ENCODE measurements at places on chromosomes 5 and 9.

- DNase-seq: no peak
Observed at GRCh38 chr9:15697446-15697851, 144.6 kb downstream of the CCDC171 start.

- no peak for DNase-seq
Observed at GRCh38 chr5:14254686-14255085, 111.5 kb downstream of the TRIO start.

DNA sequence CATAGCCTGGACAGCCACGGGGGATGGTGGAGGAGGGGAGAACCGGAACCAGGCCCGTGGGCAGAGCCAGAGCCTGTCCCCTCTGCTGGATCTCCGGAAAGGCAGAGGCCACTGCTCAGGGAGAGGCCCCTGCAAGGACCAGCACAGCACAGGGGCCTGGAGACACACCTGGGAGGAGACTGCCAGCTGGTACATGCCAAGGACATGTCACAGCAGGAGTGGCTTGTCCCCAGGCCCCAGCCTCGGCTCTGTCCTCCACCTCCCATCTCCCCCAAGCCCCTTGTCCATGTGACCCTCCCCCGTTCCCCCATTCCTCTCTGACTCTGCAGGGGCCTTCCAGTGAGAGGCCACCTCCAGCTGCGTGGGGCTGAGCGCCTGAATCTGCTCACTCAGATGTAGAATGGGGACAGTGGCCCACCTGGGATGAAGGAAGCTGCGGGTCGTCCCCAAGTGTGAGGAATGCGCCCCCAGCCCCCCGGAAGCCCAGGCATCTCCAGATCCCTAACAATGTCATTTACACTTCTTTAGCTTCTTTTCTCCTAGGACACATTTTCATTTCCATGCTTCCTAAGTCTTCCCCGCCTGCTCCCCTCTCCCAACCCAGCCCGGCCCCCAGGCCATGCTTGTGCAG is 349.6 kb upstream of the IRX2 start:
- DNase-seq: no peak

DNA sequence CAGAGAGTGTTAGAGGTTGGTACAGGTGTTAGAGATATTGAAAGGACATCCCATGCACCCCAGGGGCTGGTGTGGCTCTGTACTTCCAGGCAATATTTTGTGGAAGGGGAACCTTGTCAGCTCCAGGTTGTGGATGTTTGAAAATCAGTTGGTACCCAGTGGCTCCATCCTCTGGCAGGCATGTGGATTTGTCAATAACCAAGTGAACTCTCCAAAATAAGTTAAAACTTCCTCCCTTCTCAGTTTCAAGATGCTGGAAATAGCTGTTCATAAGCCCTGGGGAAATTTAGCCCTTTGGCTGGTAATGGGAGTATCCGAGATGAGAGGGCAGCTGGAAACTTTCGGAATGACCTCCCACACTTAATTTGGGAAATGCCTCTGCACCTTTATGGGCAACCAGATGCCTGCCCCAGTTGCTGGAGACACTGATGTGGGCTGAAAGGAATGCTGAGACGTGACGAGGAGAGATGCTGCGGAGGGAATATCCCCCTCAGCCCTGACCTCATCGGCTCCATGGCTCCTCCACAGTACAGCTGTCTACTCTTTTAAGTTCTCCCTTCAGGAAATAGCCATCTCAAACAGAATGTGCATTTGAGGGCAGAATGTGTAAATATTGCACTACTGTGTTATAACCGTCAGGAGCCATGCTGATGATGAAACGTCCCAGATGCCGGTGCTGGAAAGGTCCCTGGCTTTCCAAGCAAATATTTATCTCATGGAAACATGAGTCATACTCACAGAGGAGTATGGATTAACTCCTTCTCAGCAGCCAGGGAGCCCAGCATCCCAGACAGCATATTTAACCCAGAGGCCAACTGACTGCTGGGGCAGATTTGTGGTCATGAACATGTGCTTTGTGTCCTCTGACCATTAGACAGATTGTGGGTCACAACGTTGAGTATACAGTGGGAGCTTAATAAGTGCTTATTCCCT is 29.5 kb downstream of the TGFBI start:
- DNase-seq: no peak

- no peak for DNase-seq
Observed at GRCh38 chr5:87608385-87608784, 195.7 kb upstream of the CCNH start.

DNA sequence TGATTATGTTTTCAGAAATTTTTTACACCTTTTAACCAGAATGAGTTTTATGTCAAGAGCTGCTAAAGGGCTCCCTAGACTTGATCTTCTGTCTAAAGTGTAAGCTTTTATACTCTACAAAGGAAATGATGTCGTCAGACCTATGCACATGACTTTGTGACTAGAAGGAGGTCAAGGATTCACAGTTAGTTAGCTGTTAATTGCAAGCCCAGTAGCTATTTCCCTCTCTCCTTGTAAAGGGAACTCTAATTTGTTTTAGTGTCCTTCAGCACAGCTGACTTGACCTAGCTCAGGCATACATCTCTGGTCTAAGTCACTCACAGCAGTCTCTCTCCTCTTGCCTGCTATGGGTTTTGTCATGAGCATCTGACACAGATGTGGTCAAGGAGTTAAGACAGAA is 173.5 kb upstream of the NREP start:
- no peak for DNase-seq

DNA sequence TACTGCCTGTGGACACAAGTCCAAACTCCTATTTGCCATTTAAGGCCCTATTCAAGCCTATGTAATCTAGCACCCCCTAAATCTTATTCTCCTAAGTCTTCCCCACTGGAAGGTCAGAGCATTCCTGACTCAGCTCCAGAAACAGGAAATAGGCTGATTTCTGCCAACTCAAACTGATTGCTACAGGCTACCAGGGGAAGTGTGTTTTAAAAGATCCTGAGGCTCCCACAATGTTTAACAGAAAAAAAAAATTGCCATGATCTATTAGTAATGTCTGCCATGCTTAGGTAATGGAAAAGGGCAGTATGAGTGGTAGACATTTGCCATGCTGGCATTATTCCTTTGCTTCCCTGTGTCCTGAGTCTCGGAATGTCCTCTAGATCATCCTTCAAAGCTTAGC is 65.8 kb upstream of the BRINP1 start:
- no peak for DNase-seq

- DNase-seq: no peak
Observed at GRCh38 chr5:127884416-127884815, 181.2 kb downstream of the CCDC192 start.

DNA sequence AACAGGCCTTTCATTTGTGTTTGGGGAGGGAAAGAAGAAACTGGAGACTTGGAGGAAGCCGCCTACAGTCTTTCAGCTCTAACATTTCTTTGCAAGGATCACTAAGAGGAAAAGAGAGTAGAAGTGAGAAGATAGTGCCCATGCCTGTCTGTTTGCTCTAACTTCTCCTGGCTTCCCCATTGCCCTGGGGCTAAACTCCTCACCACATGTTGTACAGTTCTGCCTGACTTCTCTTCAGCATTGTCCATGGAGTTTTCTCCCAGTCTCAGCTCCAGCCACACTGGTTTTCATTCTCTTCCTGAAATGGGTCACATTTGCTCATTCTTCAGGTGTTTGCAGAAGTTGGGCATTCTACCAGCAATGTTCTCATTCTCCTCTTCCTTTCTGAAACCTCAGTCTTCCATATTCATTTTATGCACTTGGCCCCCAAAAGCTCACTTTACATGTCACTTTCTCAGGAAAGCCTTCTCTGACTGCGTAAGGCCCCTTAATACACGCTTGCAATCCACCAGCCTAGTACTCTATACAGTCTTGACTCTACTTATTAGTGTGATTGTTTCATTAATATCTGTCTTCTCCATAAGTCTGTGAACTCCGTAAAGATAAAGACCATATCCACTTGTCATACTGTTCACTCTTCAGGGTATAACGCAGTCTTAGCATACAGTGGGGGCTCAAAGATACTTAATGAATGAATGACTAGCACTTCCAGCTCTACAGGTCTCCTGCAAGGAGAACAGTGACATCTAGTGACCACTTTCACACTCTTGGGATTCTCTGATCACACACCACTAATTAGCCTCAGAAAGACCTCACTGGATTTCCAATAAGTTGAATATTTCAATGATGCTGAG is 40.2 kb upstream of the TRIM32 start:
- DNase-seq: no peak

DNA sequence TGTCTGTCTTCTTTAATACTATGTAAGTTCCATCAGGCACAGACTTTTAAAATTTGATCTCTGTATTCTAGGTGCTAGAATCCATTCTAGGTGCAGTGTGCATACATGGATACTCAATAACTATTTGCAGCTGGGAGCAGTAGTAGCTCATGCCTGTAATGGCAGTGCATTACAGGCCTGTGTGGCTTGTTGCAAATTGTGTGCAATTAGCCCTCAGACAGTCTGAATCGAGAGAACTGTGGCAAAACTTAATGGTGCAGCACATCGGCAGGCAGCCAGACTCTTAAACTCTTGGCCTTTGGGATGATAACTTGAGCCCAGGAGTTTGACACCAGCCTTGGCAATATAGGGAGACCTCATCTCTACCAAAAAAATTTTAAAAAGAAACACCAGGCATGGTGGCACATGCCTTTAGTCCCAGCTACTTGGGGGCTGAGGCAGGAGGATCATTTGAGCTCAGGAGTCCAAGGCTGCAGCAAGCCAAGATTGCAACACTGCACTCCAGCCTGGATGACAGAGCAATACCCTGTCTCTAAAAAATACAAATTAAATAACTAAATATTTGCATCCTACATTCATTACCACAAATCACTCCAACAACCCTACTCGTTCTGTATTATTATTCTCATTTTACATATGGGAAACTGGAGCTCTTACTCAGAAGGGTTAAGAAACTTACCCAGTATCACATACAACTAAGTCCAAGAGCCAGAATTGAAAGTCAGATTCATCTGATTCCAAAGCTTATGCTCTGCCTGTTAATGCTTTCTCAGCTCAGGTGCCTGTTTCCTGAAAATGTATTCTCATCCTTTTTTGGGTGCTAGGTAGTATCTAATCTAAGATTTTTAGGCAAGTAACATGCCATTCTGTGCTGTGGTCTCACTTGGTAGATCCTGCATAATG is 30.1 kb downstream of the PRKACG start:
- DNase-seq: no peak

DNA sequence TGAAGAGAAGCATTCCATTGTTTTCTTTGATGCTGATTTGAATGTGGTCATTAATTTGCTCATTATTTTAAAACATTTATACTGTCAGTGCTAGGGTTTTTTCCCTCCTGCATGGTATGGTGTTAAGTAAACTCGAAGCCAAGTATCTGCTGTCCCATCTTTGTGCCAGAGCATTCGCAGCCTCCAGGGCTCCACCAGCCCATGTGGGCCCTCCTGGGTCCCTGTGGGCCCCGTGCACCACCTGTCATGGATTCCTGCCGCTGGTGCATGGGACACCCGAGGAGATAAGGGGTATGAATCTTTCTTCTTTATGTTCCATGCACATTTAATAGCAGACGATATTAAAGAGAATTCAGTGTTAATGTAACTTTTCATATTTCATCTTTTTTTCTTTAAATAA is 95.1 kb downstream of the TRIO start:
- DNase-seq: no peak

GRCh38 chr5:142082182-142082781 is 26.3 kb upstream of the NDFIP1 start:
- no peak for DNase-seq

- DNase-seq: no peak
Observed at GRCh38 chr5:15785531-15785981, 285.6 kb downstream of the FBXL7 start.

- no peak for DNase-seq
Observed at GRCh38 chr5:40681363-40682153, 1.8 kb downstream of the PTGER4 start.

DNA sequence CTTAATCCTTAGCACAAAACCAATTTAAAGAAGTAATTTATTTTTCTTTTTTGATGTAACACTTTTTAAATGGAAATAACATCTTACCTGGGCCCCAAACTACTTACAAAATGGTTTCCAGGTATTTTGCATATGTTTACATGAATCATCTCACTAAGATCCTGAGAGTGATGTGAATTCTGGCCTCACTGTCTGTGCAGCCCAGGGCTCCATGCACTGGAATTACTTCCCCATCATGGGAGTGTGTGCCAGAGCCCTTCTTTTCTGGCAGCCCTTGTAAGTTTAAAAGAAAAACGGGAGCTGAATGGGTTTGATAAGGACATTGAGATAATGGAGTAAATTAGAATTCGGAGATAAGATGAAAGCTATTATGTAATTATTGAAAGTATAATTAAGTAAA is 12.2 kb upstream of the F2R start:
- no peak for DNase-seq

- DNase-seq: no peak
Observed at GRCh38 chr5:98714710-98715288, 58.7 kb upstream of the RGMB start.

GRCh38 chr5:10420468-10420867 is 21.2 kb upstream of the ROPN1L start:
- DNase-seq: no peak

DNA sequence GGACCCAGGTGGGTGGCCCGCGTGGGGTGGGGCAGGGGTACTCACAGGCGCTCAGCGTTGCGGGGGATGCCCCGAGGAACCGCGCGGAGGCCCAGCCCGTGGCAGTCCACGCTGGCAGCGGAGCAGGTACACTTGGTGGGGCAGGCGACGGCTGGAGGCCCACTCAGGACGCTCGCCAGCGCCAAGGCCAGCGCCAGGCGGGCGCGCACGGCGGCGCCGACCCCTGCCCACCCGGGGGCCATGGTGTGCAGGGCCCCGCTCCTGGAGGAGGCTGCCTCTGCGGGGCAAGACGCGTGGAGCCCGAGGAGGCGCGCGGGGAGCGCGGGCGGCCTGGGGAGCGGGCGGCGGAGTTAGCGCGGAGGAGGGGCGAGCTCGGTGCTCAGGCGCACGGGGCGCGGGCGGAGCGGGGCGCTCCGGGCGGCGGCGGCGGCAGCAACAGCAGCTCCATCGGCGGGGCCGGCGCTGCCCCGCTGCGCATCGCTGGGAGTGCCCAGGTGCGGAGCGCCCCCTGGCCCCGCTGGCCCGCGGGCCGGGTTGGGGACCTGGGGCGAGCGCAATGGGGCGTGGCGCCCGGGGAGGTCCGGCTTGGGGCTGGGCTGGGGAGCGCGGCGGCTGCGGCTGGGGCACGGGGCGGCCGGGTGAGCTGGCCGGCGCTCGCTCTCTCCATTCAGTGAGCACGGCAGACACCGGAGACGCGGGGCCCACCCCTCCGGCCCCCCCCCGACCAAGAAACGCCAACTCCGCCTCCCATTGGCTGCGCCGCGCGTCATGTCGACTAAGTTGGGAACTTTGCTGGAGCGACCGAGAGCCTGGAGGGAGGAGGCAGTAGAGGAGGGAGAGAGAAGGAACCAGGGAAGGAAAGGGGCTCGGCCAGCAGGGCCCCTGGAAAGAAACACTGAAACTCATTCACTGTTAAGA is at the start of gene SLIT3:
SLIT3 (minus strand) TSS at position 672 of the 918 bp plus-strand sequence; CDS start at position 242, 430 bp downstream.
- DNase-seq: no peak
